ENCODE measurements at places on chromosomes 7 and 10. TPM values are rescaled to one million over a fixed set of nuclear protein-coding genes. Genes with fewer than 3 reads are reported as not detected.

DNA sequence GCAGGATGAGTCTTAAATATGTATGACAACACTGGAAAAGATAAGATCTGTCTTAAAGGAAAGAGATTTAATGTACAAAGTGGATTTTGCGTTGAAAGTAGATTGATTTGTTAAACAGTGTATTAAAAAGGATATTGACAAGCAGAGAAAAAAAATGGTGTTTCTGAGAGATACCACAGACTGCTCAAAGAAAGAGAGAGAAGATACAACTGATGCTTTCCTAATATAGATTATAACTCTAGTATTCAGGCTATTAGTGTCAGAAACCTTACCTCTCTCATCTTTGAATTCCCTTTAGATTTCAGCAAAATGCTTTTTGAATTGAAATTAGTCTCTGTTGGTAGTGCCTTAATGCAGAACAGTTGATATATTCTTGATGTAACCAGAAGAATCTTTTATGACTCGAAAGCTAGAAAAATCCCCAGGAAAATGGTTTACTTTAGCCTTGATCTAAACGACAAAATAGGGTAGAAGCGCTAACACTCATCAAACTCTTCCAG lies 550.7 kb downstream of the INHBA start:
- no peak for DNase-seq

DNA sequence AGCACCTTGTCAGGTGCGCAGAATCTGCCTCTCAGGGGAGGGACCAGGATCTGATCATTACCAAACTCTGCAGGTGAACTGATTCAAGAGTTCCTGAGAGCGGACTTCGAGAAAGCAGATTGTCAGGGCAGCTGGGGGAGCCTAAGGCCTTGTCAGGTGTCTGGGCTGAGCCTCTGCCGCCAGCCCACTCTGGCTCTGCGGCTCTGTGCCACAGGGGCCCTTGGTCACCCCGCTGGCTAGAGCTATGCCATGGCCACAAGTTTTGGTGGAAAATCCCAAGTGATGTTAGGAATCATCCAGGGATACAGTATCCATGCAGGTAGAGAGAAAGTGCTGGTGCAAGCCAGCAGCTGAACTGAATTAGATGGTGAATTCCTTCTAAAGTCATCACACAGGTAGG lies 4.2 kb downstream of the ADAMTS14 start:
- no peak for DNase-seq

ALOX5 gene
- total RNA-seq, result 3.1 TPM

GRCh38 chr7:129784437-129784782 lies 168.3 kb downstream of the UBE2H start:
- no peak for DNase-seq

GRCh38 chr7:125930848-125931247 lies 1001.2 kb upstream of the POT1 start:
- no peak for DNase-seq

- DNase-seq, result no peak
Measured at GRCh38 chr7:54839575-54840213, 80.7 kb upstream of the SEC61G start.

DNA sequence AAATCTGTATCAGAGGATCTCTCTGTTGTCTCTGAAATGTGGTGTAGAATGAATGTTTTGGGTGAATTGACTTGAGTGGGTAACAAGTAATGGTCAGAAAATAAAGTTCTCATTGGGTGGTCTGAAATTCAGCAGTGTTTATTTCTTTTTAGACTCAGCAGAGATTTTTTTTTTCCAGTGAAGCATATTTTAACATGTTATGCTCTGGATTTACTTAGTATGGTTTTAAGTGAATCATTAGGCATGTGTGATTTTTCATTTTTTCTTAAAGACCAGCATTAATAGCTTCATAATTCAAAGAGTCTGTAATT lies 63.5 kb downstream of the REEP3 start:
- no peak for DNase-seq

DNA sequence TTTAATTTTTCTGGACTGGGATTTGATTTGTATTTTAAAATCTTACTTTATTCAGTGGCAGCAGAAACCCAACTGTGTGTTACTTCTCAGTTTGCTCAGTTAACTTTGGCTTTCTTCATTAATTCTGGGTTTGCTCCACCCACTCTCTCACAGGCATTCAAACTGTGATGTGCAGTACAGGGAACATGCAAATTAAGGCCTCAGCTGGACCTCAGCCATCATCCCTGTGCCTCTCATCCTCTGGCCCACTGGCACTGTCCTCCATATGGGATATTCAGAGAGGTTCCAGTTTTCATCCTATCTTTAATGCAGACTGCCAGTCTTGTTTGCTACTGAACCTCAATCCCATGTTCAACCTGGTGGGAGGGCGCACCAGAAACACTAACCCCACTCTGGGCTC lies 743.4 kb upstream of the IGFBP3 start:
- DNase-seq, result no peak

- no peak for DNase-seq
Measured at GRCh38 chr10:76037531-76038155, 606.2 kb downstream of the LRMDA start.

DNA sequence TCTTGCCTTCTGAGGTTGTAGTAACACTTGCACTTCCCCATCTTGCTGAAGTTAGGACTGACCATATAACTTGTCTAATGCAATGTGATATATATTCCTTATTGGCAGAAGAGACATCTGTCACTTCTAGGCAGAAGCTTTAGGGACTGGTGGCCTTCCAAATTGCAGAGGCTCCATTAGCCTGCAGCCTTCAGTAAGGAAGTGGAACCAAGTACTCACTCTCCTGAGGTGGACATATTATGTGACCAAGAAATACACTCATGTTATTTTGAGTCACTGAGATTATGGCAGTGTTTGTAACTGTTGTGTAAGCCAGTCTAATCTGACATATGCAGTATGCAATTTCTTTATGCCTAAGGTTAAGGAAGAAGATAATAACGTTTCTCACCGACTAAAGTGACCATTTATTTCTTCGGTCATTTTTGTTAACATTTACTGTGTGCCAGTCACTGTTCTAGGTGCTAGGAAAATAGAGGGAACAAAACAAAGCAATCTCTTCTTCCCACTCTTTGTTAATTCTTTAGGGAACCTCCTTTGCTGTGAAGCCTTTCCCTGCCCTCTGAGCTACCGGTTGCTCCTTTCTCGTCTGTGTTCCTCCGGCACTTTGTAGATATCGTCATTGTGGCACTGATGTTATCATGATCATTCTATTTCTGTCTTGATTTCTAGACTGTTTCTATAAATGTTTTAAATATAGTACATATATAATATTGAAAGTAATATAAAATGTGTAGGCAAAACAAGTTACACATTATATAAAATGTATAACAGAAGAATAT lies 52.9 kb upstream of the HBP1 start:
- DNase-seq, result no peak

- no peak for DNase-seq
Measured at GRCh38 chr7:117630907-117631564, 151.2 kb downstream of the CFTR start.

DNA sequence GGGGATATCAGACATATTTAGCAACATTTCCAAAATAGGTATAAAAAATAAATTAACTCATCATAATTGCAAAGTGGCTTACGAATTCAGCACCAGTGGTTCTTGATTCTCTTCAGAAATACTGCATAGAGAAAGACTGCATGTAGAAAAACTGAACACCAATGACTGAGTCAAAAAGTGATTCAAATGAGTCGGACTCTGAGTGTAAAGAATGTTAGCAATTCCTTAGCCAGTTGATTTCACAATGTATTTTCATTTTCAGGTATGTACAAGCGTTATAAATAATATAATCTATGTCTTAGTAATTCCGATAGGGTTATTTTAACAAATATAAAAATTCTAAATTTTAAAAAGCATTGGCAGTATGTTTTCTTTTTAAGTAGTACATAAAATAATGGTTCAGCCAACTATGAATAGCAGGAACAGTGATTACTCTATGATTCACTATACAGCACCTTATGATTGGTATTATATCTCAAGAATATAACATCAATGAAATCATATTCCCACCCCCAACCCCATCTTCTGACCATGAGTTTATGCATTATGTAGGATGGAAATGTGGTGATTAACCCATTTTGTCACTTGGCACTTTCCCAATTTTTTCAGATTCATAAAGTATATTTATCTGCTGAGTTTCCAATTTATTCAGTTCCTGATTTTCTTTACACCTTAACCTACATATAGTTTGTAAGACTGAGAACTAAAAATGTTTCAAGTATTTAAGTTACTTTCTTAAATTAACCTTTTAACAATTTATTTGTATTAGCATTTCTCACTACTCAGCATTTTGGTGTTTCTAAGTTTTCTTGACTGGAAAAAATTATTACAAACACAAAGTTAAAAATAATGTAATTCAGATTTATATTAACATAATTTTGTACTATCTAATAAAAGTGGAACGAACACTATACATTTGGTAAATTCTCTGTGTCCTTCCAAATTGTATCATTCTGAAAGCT lies 33.9 kb downstream of the DNAJC1 start:
- no peak for DNase-seq

GRCh38 chr7:83863906-83864305 lies 215.0 kb upstream of the SEMA3E start:
- no peak for DNase-seq

GRCh38 chr10:45080331-45080730 lies 79.6 kb downstream of the ZNF22 start:
- no peak for DNase-seq

PRKRIP1 gene
- total RNA-seq, result 28.3 TPM

CPA4 gene
- not detected for total RNA-seq

GRCh38 chr7:100088621-100089457 lies at the start of gene COPS6:
TSS of gene COPS6 (plus strand) at chr7:100088969. CDS start at chr7:100088991, 22 bp downstream.
- DNase-seq, result peak; percentile 82

RPP38 gene
- 19.6 TPM for total RNA-seq

DNA sequence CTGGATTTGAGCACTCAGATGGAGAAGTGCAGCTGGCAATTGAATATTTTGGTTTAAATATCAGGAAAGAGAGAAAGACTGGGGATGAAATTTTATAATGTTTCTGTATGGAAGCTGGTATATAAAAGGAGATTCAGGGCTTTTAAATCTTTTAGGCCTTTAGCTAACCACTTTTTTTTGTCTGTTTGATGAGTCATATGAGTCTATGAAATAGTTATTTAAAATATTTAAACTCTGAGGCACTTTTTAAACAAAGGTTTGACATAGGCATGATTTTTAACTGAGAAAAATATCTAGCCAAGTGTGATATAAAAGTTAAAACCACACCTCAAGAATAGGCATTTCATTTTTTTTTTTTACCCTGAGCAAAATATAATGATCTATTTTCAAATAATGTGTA lies 944.3 kb downstream of the GATA3 start:
- no peak for DNase-seq

LRRD1 gene
- total RNA-seq, result not detected

GRCh38 chr10:17228091-17229015 lies at the start of gene VIM:
TSS of gene VIM (plus strand) at chr10:17228241. CDS start at chr10:17229423, 1,182 bp downstream.
- peak; percentile 81 for DNase-seq

DNA sequence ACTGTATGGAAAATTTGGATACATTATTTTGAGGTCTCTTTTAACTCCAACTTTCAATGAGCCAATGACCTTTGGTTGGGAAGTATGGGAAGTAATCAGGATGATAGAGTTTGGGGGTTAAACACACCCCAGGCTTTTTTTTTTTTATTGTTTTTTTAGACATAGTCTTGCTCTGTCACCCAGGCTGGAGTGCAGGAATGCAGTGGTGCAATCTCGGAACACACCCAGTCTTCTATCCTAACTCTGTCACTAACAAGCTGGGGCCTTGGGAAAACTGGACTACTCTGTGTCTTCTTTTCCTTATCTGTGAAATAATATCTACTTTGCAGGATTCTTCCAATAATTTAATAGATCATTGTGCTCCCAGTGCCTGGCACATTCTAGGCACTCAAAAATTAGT lies 37.6 kb upstream of the AGBL3 start:
- DNase-seq, result no peak

BMPER gene
- total RNA-seq, result not detected

GRCh38 chr10:70925377-70926225 lies 37.2 kb upstream of the PCBD1 start:
- DNase-seq, result peak; percentile 17

GRCh38 chr7:74214816-74215630 lies 5.2 kb downstream of the LAT2 start:
- DNase-seq, result no peak

SHTN1 gene
- total RNA-seq, result not detected

GRCh38 chr10:8993864-8994263 lies 939.4 kb downstream of the GATA3 start:
- DNase-seq, result no peak

MACROH2A2 gene
- total RNA-seq, result 3.5 TPM

GRCh38 chr7:135650831-135651573 lies 11.3 kb upstream of the STMP1 start:
- no peak for DNase-seq

DNA sequence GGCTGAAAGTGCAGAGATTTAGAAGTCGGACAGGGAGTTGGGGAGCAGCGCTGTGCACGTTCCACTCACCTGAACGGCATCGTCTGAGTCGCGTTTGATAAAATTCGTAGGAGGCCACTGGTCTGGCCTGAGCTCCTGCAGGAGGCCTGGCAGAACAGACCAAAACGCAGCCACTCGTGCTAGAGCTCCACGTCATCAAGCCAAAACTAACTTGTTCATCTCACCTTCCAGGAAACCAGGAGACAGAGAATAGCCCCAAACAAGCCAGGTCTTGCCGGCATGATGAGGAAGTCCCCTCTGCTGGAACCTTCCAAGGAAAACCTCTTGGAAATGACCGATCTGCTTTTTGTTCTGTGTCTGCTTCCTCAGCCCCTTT lies 43.4 kb upstream of the DNAJB6 start:
- DNase-seq, result no peak

- DNase-seq, result no peak
Measured at GRCh38 chr7:36946401-36946739, 222.1 kb upstream of the AOAH start.

GRCh38 chr10:4151466-4151865 lies 366.5 kb upstream of the KLF6 start:
- DNase-seq, result no peak

- no peak for DNase-seq
Measured at GRCh38 chr10:28254290-28254985, 48.4 kb downstream of the MPP7 start.

DNA sequence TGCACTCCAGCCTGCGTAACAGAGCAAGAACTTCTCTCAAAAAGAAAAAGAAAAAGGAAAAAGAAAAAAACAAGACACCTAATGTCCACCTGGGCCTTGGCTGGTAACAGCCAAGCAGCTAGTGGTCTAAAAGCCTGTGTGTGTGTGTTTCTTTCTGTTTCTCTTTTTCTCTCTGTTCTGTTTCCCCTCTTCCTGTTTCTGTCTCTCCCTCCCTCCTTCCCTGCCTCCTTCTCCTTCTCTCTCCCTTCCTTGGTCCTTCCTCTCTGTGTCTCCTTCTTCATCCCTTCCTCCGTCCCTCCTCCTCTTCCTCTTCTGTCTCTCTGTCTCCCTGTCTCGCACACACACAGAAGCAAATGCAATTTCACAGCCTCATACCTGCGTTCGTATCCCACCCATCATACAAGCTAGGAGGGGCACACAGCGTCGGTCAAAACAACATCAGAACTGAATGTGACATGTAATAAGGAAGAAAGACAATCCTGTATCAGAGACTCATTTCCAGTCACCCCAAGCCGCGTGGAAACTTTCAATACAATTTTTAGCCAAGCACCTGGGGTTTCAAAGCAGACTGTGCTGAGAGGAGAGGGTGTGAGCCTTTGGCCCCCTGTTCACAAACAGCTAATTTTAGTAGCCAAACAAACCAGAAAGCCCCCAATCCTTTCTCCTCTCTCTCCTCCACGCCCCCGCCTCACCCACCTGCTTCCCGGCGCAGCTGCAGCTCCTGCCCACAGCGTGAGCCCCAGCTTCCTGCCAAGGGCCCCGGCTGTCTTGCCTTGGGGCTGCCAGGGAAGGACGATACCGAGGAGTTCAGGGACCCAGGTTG lies 50.2 kb upstream of the GNA12 start:
- DNase-seq, result peak; percentile 43
